ENCODE measurements at places on chromosomes 11 and 22.

GRCh38 chr22:49303061-49303735, 524.5 kb downstream of the BRD1 start:
- no peak for DNase-seq

DNA sequence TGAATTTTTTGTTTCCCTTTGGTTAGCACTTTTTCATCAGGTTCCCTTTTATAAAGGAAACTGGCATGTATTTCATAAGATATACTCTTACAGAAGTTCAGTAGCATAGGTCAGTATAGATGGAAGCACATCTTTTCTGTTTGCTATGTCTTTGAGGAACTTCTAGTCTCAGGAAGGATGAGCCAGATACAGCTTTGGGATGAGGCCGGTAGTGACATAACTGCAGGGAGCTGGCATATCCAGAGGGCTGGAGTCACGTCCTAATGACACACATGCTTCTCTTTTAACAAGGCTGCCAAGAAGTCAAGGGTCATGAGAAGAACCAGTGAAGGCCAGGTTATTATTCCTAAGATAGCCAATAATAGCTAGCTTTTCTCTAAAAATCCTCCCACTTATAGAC, 33.3 kb upstream of the ADSL start:
- DNase-seq: no peak

DNA sequence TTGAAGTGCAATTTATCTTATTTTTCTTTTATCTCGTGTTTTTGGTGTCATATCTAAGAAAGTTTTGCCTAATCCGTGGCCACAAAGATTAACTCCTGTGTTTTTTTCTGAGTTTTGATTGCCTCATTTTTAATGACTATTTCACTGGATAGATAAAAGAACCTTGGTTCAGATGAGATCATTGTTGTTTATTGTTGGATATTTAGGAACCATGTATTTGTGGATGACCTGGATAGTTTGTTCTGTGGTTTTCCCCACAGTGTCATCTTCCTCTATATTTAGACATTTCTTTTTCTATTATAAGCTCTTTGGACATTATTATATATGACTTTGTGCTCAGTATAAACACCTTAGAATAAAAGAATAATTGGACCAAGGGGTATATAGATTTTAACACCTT, 37.2 kb downstream of the PPP6R3 start:
- no peak for DNase-seq

DNA sequence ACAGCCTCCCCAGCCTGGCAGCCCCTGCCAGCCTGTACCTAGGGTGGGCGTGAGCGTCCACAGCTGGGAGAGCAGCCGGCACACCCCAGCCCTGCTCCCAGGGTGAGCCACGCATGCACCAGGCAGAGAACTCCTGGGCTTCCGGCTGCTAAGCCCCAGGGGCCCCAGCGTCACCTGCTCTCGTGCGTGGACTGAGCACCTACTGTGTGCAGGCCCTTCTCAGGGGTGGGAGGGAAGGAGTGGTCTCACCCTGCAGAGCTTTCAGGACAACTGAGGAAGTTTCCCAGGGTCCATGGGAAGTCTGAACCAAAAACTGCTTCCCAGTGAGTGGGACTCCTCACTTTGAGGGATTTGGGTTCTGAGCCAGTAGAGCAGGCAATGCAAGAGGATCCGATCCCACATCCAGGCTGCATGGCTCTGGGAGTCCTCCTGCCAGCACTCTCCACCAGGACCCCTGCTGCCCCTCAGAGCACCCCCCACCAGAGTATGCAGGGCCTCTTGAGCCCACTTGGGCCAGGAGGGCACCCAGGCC, 47.1 kb upstream of the PRODH start:
- DNase-seq: no peak

DNA sequence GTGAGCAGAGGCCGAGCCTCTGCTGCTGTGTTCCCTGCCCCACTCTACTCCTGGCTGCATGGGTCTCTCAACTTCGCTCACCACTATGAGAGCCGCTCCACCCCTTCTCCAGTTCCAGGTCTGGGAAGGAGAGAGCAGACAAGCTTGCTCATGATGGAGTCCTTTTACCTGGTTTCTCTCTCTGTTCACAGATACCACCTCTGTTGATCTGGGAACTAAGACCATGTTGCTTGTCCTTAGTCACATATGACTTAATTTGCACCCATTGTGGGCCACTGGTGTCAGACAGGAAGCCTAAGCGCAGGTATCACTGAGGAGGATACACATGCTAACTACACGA, 26.8 kb downstream of the MCM5 start:
- DNase-seq: no peak

DNA sequence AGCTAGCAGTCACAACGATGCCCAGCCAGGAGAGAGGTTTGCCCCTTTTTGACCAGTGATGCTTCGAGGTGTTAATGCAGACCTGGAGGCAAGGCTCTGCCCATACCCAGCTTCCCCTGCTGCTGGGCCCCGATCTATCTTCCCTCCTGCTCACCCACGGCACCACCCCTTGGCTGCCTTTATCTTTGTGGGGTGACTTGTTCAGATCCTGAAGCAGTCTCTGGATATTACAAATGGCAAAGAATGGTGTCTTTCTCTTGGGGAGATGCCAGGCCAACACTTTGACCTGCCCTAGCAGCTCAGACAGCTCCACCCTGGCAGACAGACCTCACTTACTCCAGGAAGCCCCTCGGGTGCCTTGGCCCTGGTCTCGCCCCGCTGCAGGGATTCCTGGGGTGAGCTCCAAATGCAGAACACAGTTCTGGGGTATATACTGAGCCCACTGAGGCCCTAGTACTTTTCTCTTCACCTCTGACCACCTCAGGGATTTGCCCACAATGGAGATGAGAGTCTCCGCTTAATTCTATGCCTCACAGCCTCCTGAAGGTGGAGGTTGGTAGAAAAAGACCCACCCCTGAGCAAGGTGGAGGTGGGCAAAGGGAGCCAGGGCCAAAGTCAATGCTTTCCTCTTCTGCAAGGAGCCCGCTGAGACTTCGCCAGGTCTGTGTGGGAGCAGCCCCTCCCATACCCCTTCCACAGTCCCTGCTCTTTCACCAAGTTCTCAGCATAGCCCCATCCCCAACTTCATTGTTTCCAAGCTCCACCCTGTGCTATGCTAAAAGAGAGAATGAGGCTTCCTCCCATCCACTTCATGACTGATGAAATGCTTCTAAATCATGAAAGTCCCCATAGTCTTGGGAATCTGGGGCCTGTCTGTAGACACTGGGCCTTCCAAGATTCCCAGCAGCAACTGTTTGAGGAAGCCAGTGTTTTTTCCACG, 11.1 kb upstream of the ST3GAL4 start:
- DNase-seq: no peak
